Left lung (tissue), 14 donors: ENCODE measurements at places on chromosomes 11 and 22. TPM values are rescaled to one million over a fixed set of nuclear protein-coding genes. Genes with fewer than 3 reads are reported as not detected.

KLHL35 gene
- polyA plus RNA-seq, result 1.1 TPM

TUBA8 gene
- 2.3 TPM for polyA plus RNA-seq

TRIM49 gene
- not detected for polyA plus RNA-seq

TUT1 gene
- 26.9 TPM for polyA plus RNA-seq

APOA5 gene
- 0.07 TPM for polyA plus RNA-seq

RASGRP2 gene
- 11.8 TPM for polyA plus RNA-seq

RNF215 gene
- 25.5 TPM for polyA plus RNA-seq

CHST1 gene
- 5.3 TPM for polyA plus RNA-seq

TRIM68 gene
- 18.6 TPM for polyA plus RNA-seq

CTSW gene
- 7.2 TPM for polyA plus RNA-seq

PACSIN3 gene
- 41.1 TPM for polyA plus RNA-seq

DCHS1 gene
- 49.5 TPM for polyA plus RNA-seq

MUC6 gene
- polyA plus RNA-seq, result 0.66 TPM

CSNK2A3 gene
- polyA plus RNA-seq, result 4.1 TPM

ATXN10 gene
- 281 TPM for polyA plus RNA-seq

OR56A1 gene
- not detected for polyA plus RNA-seq

SHANK2 gene
- 26.8 TPM for polyA plus RNA-seq

TSGA10IP gene
- 0.26 TPM for polyA plus RNA-seq

LRRC74B gene
- 1.8 TPM for polyA plus RNA-seq

CECR2 gene
- 19.5 TPM for polyA plus RNA-seq

PANX1 gene
- polyA plus RNA-seq, result 36.8 TPM

OR10G8 gene
- not detected for polyA plus RNA-seq

DCDC1 gene
- 1.3 TPM for polyA plus RNA-seq

KDELR3 gene
- 7.5 TPM for polyA plus RNA-seq

OOSP1 gene
- 0.27 TPM for polyA plus RNA-seq

MYOD1 gene
- polyA plus RNA-seq, result not detected

CADM1 gene
- polyA plus RNA-seq, result 155 TPM

GRK3 gene
- polyA plus RNA-seq, result 23.8 TPM

ALX4 gene
- 0.13 TPM for polyA plus RNA-seq

TRPC6 gene
- polyA plus RNA-seq, result 47.6 TPM

FAM180B gene
- polyA plus RNA-seq, result 0.33 TPM

OR4D6 gene
- not detected for polyA plus RNA-seq

TEX54 gene
- not detected for polyA plus RNA-seq

HSPA8 gene
- polyA plus RNA-seq, result 1,065 TPM

OR8I2 gene
- polyA plus RNA-seq, result not detected

MRGPRF gene
- 4.5 TPM for polyA plus RNA-seq

ABCG4 gene
- polyA plus RNA-seq, result 1.5 TPM

SLC22A12 gene
- not detected for polyA plus RNA-seq

LMO2 gene
- polyA plus RNA-seq, result 37.7 TPM

NRGN gene
- 22.5 TPM for polyA plus RNA-seq

SPTBN2 gene
- 8.0 TPM for polyA plus RNA-seq
